Activated CD4-positive, alpha-beta T cell treated with anti-CD3 and anti-CD28 coated beads for 24 hours (primary cell): ENCODE measurements at places on chromosomes 1 and 21.

DNA sequence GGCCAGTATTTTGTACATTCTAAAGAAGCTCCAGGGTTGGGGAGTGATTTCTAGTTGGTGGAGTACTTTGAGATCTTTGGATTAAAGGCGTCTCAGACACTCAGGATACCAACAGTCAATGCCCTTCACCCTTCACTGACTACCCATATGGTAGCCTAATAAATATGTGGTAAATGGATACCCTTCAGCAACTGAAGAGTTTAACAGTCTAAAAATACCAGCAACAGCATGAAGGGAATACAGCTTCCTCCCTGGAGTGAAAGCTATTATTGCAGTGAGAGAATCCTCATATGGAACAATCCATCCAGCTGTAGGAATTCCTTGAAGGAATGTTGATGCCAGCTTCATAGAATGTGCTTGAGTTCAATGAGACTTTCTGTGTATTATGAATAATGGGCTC lies 26.8 kb downstream of the DNAJC11 start:
- DNase-seq, result no peak

- peak; percentile 38 for DNase-seq
Observed at GRCh38 chr1:38527373-38527966, 332.1 kb downstream of the RRAGC start.

- no peak for DNase-seq
Observed at GRCh38 chr1:51423073-51423821, 92.9 kb upstream of the TTC39A start.

DNA sequence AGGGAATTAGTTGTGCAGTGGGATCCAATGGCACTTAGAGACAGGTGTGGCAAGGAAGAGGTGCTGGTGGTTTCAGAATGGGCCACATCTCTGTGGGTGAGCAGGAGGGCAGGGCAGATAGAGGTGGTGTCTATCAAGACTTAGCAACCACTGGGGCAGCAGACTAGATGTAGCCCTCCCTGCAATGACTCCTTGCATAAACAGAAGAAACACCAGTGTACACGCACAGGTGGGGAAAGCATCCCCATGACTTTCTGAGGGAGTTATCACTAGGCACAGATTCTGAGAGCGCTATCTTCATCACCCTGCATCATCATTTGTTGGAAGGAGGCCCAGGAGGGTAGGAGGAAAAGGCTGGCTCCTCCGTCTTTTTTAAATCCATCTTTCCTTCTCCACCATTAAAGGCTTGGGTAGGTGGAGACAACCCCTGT lies 58.4 kb downstream of the PLXNA2 start:
- DNase-seq, result no peak

- peak; percentile 49 for DNase-seq
Observed at GRCh38 chr1:975896-976683, 5.8 kb downstream of the PERM1 start.

- no peak for DNase-seq
Observed at GRCh38 chr1:44847845-44848244, 4.8 kb upstream of the PTCH2 start.

DNA sequence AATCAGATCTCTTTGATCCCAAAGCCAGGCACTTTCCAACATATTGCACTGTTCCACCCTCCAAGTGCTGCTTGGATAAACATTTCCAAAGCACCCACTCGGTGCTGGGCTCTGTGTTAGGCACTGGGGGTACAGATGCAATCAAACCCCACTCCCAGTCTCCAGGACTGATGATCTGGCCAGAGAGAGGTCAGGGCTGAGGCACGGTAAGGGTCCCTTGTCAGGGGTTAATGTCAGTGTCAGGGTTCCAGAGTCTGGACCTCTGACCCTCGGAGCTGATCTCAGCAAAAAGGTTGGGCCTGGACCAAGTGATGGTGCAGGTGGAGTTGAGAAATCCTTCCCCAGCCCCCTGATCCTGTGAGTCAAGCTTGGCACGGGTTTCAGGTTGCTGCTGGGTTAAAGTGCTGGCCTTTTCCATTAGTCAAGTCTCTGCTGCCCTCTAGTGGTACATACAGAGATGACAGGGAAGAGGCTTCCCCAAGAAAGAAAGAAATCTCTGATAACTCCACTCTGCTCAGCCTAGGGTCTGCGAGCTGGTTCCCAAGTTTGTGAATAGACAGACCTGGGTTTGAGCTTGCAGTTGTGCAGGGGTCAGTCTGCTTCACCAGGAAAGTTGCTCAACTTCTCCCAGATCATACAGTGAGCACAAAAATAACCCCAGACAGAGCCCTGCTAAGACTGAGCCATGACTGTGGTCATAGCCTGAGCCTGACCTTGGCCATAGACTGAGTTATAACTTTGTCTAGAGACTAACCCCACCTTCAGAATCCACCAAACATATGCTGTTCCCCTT lies 74.6 kb downstream of the DMRTA2 start:
- peak; percentile 24 for DNase-seq

DNA sequence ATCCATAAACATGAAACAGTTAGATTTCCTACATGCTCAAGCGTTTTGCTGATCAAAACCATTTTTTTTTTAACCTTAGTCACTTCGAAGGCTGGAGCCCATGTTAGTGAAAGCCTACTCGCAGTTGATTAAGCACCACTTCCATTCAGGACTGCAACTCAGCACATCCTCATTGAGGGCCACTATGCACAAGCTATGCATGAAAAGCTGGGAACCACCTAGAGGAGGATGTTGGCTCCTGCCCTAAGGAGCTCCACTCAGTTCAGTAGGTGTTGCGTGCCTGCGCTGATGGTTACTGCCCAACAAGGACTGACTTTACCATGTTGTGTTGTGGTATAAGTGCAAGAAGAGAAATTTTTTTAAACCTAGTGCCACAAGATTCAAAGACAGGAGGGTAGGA lies 181.4 kb upstream of the L1TD1 start:
- DNase-seq, result no peak

DNA sequence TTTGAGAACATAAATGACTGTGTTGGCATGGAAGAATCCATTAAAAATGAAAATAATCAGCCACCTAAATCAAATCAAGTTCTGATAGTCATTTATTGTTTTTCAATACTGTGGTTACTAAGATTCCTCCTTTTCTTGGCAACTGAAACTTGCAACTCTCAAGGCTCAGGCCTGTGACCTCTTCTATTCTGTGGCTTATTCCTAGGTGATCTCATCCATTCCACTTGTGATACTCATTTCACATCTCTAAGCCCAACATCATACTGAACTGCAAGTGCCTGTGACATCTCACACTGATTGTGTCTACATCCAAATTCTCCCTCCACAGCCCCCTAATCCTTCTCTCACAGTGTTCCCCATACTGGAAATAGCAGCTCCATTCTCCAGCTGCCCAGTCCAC lies 4.8 kb upstream of the ST6GALNAC5 start:
- DNase-seq, result no peak

GRCh38 chr1:93699503-93700168 lies 18.0 kb upstream of the BCAR3 start:
- DNase-seq, result no peak

GRCh38 chr21:42523211-42523610 lies 9.6 kb downstream of the SLC37A1 start:
- no peak for DNase-seq

DNA sequence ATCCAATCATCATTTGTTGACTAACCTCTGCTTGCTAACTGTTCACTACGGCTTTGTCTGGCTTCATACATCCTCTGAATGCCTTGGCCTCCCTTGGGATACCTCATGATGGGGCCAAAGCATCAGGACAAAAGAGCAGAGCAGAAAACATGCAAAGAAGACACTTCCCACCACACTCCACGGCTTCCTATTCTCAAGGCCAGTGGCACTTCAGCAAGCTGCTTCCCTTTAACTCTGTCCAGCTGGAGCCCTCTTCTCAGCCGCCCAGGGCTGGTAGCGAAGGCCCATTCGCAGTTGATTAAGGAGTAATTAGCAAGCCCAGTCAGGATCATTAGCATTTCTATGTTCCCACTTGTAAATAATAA lies 224.3 kb upstream of the FGGY start:
- DNase-seq, result no peak

- DNase-seq, result no peak
Observed at GRCh38 chr1:37147392-37147831, 113.1 kb upstream of the GRIK3 start.

DNA sequence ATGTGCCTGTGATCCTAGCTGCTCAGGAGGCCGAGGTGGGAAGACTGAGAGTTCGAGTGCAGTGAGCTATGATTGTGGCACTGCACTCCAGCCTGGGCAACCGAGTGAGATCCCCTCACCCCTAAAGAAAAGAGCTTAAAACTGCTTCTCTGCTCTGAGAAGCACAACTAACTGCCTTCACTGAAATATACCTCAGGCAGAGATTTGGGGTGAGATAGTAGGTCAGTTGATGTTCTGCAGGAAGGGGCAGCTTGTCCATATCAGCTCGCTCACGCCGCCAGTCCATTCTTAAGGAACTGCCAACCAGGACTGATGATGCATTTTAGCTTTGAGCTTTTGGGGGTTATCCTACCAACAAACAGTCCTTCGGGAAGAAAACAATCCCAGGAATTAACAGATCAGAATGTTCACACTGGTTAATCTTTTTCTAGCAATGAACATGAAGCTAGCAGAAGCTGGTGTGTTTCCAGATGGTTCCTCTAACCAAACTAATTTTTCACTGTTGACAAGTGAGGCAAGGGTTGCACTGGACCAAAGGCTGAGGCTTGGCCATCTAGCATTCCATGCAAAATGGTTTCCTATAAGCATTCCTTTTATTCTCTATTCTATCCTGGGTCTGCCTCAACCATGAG lies 31.6 kb downstream of the LHX4 start:
- no peak for DNase-seq

GRCh38 chr21:36948686-36949085 lies 17.8 kb downstream of the HLCS start:
- no peak for DNase-seq

GRCh38 chr21:42101246-42101645 lies 30.1 kb downstream of the UMODL1 start:
- DNase-seq, result no peak

- DNase-seq, result no peak
Observed at GRCh38 chr1:203038217-203038741, 12.0 kb downstream of the PPFIA4 start.

- DNase-seq, result no peak
Observed at GRCh38 chr1:203219934-203220333, 9.5 kb downstream of the CHIT1 start.

GRCh38 chr1:153561466-153561985 lies 4.1 kb downstream of the S100A2 start:
- no peak for DNase-seq
